Left hindlimb (tissue), 1 donor: ENCODE measurements at places on chromosomes 6 and 20.

DNA sequence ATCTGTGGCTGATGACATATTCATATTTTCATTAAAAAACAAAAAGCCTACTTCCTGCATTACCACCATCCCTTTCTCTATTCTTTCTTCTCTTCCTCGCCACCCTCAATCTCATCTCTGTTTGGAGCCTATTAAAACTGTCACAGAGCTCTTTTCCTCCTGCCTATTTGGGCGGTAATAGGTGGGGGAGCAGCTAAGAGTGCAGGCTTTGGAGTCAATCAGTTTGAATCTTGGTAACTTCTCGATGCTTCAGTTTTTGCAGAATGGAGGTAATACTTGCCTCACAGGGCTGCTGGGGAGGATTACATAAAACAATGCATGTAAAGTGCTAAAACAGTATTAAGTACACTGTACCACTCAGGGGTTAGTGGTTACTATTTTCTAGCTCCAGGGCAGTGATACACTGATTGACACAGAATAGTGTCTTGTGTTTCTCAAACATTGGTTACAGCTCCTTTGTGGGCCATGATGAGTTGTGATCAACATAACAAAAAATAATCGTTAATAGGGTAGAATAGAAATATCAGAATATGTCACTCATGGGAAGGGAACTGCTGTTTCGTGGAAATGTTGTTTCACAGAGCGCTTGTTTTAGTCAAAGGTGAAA is 14.0 kb downstream of the GCLC start:
- DNase-seq, result no peak

- peak; percentile 64 for DNase-seq
Observed at GRCh38 chr20:50398821-50399554, 111.2 kb upstream of the PTPN1 start.

- DNase-seq, result no peak
Observed at GRCh38 chr20:2462484-2462883, 8.1 kb downstream of the SNRPB start.

GRCh38 chr6:44681761-44682160 is 294.3 kb downstream of the CDC5L start:
- no peak for DNase-seq

DNA sequence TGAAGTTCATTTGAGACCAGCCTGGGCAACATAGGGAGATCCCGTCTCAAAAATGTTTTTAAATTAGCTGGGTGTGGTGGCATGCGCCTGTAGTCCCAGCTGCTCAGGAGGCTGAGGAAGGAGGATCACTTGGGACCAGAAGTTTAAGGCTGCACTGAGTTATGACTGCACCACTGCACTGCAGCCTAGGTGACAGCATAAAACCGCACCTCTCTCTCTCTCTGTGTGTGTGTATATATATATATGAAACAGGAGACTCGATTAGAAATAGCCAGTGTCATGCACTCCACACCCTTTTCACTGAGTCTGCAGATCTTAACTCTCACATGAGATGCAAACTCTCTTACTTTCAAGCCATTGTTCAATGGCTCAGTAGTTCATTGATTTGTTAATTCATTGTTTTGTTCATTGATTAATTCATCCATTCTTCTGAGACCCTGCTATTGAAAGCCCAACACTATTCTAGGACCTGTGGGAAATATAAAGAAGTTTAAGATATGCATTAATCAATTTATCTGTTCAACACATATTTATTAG is 52.4 kb upstream of the MRPS10 start:
- DNase-seq, result no peak

DNA sequence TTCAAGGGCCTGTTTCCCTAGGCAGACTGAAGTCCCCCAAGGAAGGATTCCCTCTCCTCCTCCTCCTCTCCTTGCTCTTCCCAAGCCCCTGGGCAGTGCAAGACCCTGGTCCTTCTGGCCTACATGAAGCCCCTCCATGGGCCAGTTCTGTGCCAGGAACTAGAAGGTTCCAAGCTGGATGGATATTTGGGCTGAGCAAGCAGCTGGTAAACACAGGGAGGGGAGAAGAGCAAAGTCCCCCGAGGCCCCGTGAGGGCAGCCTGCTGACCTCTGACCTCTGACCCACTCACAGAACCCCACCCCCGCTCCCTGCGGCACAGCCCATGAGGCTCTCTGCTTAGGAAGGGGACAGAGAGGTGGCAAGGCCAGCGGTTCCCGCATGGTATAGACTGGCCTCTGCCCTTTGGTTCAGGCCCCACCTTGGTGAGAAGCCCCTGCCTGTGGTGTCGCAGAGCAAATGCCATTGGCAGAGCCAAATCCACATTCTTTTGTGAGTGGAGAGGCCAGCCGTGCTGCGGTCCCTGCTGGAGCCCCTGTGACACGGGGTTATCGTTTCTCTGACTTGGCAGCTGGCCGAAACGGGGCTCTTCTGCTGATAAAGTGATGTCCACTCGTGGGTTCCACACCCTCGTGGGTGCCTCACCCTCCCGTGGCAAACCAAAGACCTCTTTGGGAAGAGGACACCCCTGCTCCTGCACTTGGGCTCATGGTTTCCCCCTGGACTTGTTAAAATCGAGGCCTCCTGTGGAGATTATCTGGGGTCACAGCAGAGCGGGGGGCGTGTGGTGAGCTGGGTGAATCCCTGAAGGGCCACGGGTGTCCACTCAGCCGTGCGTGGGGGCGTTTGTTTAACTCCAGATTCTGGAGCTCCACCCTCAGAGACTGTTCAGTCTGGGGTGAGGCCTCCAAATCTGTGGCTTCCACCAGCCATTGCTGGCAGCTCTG is 2.1 kb upstream of the CHRNA4 start:
- DNase-seq, result no peak
